ENCODE measurements at places on chromosomes 5 and 9.

- DNase-seq, result no peak
These were observed 798.3 kb downstream of the MAT2B start for GRCh38 chr5:164303646-164304215.

DNA sequence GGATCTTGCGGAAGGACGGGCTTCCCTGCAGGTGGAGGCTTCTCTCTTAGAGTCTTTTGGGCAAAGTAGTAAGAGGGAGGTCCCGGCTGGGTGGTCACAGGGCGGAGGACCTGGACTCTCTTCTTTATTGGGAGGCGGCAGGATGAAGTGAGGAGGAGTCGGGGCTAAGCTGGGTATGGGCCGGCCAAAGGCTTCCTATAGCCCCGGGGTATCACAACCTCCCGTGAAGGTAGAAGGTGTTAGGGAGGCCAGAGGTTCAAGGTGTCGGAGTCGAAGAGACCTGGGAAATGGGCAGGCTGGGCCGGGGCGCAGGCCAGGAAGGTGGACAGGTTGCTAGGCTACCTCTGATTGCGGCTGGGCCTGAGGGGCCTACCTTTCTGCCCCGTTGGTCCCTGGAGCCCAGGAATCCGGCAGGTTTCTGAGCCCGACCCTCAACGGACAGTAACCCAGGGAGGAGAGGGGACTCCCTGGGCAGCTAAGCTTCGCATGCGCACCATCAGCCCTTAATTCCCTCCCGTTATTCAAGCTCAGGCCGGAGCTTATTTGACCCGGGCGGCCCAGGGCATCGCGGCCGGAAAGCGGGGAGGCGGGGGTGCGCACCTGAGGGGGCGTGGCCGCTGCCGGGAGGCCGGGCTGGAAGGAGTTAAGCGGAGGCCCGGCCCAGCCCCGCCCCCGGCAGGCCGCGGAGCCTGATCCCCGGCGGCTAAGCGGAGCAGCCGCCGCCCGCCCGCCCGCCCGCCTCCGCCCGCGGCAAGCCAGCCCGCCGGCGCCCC lies at the start of gene TESK1:
TSS of gene TESK1 (plus strand) at position 685 of the 773 bp plus-strand sequence. CDS start 358 bp downstream, outside the sequence.
- peak; percentile 85 for DNase-seq

DNA sequence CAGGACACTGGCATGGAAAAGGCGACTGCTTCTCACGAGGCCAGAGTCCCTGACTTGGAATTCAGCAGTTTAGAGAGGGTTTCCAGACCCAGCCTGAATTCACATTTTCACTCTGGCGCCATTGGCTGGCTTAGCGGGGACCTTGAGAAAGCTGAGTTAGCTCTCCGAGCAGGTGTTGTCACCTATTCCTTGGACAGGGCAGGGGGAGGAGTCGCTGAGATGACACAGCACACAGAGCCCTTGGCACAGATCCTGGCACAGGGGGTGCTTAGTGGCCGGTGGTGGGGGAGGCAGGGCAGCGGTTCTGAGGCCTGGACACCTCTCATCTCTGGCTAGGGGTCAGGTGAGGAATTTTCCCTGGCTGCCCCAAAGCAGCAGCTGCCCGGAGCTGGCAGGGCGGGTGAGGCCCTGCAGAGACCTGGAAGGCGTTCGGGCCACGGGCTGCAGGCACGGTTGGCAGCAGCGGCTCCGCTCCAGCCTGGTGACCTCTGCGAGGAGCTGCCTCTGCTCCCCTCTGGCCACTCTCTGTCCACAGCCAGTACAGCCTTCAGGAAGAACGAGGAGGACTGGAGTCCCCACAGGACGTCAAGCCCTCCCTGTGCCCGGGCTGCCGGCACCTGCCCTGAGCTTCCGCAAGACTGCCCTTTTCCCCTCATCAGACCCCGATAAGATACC lies 72.4 kb upstream of the RAPGEF1 start:
- no peak for DNase-seq

GRCh38 chr9:92781899-92782298 lies 17.3 kb upstream of the BICD2 start:
- DNase-seq, result no peak

DNA sequence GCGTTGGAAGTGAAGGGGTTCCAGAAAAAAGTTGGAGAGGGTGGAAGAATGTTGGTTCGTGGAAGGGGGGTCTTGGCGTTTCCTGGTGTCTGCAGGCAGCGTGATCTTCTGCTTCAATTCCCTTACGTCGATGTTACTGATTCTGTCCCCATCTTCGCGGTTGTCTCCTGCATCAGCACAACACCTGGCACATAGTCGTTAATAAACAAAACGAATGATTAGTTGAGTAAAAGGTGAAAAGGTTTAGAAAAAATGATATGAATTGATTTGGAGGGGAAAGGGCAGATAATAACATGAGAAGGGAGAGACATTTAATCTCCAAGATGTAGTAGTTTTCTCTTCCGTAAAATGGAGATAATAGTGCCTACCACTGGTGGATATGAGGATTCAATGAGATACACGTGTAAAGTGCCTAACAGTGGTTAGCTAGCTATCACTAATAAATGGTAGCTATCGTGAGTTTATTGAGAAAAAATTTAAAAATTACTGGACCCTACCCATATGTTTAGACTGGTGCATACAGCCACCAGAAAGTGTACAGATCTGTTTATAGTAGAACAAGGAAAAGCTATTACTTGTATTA lies 556 bp downstream of the MTREX start:
- peak; percentile 3 for DNase-seq

DNA sequence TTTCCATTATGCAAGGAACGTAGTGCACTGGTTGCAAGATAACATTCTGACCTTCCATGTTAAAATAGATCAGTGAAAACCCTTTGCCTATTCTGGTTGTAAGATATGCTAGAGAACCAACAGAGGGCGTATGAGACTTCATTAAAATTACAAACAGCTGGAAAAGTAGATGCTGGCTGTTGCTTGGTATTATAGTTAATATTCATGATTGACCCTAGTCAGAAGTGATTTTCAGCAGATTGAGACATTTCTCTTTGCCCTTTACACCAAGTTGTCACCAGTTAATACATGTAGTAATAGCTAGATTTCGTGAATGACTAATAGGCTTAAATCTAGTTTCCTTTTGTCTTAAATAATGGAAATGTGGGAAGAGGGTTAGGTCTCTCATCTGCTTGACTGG lies 13.8 kb upstream of the FGF18 start:
- DNase-seq, result no peak

GRCh38 chr5:5037674-5038073 lies 102.5 kb upstream of the ADAMTS16 start:
- DNase-seq, result no peak

GRCh38 chr5:151074557-151074956 lies 6.3 kb downstream of the TNIP1 start:
- DNase-seq, result no peak

- peak; percentile 40 for DNase-seq
These were observed 1.5 kb upstream of the GPRIN1 start for GRCh38 chr5:176611435-176611834.

- no peak for DNase-seq
These were observed 101.9 kb downstream of the ADAMTS16 start for GRCh38 chr5:5242056-5242455.

GRCh38 chr5:159469496-159470372 lies 139.4 kb upstream of the IL12B start:
- peak; percentile 39 for DNase-seq

- no peak for DNase-seq
These were observed 163.9 kb downstream of the ARRDC3 start for GRCh38 chr5:91219091-91219802.

- DNase-seq, result no peak
These were observed 27.0 kb downstream of the ERAP2 start for GRCh38 chr5:96903300-96903699.

GRCh38 chr9:118401546-118401945 lies 697.3 kb downstream of the TLR4 start:
- no peak for DNase-seq

DNA sequence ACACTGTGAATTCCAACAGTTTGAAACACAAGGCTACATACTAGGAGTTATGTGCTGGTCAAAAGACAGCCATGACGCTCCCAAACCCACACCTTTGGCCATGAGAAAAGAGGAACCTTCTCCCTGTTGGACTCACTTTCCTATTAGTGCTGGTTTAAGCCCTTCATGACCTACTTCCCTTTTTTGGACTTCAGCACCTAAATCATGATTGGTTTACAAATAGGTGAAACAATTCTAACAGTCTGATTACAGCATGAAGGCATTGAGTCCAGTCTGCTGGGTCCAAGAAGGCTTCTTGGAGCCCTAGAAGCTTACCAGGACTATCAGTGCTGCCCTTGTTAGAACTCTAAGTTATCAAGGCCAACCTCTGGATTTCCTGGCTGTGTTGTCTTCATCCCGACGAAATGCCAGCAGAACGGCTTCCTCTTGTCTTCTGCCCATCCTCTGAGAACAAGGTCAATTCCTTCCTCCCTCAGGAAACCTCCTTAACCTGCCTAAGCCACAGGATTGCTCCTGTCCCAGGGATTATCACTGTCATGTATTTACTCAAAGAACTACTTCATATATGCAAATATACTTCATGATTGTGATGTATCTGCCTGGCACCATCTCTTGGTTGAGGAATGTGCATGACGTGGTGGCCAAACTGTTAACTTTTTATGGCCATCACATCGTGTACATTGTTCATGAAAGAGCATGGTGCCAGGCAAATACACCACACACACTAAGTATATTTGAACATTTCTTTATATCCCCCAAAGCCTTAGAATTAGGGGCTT lies 83.6 kb downstream of the ANKH start:
- no peak for DNase-seq

DNA sequence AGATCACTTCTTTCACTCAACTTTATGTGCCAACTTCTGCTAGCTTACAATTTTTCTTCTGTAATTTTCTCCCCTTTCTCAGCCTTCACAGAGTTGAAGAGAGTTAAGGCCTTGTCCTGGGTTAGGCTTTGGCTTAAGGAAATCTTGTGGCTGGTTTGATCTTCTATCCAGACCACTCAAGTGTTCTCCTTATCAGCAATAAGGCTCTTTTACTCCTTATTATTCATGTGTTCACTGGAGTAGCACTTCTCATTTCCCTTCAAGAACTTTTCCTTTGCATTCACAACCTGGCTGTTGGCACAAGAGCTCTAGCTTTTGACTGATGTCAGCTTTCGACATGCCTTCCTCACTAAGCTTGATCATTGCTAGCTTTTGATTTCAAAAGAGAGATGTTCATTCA lies 86.9 kb upstream of the ALDH1B1 start:
- no peak for DNase-seq

GRCh38 chr5:126866851-126867636 lies 90.1 kb downstream of the LMNB1 start:
- DNase-seq, result no peak

DNA sequence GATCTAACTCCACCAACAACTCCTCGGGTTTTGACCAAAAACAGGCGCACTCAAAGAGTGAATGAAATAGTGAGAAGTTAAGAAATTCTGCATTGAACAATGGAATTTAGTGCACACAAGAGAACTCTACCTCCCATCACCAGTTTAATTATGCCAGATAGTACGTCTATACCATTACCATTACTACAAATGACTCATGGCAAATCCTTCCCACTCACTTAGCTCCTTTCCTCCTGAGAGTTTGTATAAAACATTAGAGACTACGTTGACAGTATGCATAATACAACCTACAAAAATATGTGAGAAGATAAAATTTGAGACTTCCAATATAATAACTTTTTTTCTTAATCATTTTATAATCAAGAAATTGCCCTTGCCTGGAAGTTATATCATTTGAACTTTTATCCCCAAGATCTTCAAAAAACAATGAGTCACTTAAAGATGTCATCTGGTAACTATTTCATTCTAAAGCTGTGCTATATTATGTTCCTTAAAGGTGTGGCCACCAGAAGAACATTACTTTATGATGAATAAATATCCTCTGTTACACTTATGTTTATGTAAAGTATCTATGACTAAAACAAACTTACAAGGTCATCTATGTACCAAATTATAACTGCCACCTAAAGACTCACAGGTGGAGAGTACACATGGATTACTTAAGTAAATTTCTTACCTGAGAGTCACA lies 297.9 kb upstream of the PTGER4 start:
- no peak for DNase-seq

DNA sequence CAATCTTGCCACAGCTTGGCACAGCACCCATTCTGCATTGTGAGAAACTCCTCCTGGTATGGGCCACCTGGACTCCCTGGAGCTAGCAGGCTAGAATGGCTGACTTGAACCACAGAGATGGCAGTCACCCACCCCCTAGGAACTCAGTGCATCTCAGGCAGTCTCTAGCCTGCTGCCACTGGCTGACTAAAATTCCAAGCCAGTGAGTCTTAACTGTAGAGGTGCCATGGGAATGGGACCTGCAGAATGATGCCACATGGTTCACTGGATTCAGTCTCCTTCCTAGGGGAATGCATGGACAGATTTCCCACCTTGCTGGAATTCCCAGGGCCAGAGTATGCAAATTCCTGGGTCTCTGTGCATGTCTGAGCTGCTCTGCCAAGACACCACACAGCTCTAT lies 382.9 kb downstream of the MAN2A1 start:
- DNase-seq, result no peak

- no peak for DNase-seq
These were observed 368.6 kb upstream of the IRX2 start for GRCh38 chr5:3120028-3120427.

GRCh38 chr9:40884072-40884901 lies 244.2 kb downstream of the FOXD4L6 start:
- no peak for DNase-seq

- DNase-seq, result no peak
These were observed 2.9 kb downstream of the STXBP1 start for GRCh38 chr9:127614961-127615360.

DNA sequence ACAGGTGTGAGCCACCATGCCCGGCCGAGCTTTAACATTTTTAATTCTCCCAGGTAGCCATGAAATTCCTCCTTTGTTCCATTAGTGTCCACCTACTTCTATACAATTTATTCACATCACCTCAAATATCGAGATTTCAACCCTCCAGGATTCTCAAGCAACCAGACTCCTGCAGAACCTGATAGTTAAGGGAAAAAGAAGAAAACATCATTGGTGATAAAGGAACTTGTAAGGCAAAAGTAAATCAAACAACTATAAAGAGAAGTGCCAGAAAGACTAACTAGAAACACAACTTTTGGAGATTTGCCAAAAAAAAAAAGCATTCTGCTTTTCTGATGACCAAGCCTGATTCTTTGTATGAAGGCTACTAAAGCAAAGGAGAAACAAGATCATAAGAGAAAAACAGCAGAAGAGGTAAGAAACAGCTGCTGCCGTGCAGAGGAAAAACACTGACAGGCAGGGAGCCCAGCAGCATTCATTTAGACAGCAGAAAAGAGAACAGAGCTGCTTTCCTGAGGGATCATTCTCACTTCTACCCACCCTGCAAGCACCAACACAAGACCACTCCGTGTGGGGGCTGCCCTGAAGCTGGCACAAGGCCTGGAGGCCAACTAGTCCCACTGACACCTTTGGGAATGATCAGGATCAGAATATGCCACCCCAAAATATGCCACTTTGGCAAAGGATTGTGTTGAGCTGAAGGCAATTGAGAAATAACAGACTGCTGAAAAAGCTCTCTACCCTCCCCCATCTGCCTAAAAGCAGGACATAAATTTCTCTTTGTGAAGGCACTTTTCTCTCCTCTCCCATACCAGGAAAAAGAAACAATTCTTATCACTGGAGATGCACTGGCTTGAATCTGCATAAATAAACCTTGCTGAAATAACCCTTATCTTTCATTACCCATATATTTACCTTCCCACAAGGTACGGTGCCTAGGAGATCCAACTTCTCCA lies 75.1 kb downstream of the ALDH7A1 start:
- no peak for DNase-seq

- DNase-seq, result peak; percentile 84
These were observed at the start of gene RGS14 for GRCh38 chr5:177357459-177358351. Gene RGS14 (plus strand): TSS chr5:177357924. CDS start chr5:177358025, 101 bp downstream.

- DNase-seq, result no peak
These were observed 32.0 kb downstream of the PTBP3 start for GRCh38 chr9:112301420-112301819.

All from CD4-positive, alpha-beta T cell treated with Interleukin-1 beta for 1 hour (primary cell).